Neural crest cell (in vitro differentiated cells): ENCODE measurements at places on chromosomes 5 and 9. TPM values are rescaled to one million over a fixed set of nuclear protein-coding genes. Genes with fewer than 3 reads are reported as not detected.
A peak's percentile ranks its signal among the peaks of the same experiment; 100 is the strongest.

DNA sequence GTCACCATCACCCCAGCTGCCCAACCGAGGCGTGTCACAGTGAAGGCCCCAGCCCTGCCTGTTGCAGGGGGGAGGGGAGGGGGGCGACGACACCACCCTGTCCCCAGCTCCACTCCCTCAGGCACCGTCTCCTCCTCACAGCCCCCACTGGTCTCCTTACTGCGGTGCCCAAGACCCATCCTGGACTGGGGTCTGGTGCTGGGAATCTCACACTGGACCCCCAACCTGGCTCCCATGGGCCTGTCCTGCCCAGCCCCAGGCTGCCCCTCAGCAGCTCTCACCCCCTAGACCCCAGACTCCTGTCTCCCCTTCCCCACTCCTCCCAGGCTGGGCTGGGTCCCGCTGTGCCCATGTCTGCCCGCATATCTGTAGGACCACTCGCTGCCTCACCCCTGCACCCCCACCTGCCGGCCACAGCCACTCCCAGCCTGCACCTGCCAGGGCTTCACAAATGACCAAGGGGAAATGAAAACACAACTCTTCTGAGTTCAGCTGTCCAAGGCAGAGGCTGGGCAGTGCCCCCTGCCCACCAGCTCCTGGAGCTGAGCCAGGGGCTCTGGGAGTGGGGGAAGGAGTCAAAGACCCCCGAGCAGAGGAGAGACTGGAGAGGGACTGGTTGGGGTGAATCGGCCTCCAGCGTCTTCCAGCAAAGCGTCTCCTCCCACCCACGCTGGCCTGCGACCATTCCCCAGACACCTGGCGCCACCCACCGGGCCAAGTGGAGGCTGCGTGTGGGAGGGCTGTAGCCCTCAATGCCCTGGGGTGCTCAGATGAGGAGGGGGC is 32.6 kb upstream of the EGFL7 start:
- H3K4me3 ChIP-seq, result no peak overlapping the region
- peaks cover 11% of the 10 kb centered on the region for H3K4me1 ChIP-seq
- no peaks in the 10 kb centered on the region for H3K27me3 ChIP-seq
- peak; percentile 78 for DNase-seq
- no peak overlapping the region for H3K27ac ChIP-seq

DNA sequence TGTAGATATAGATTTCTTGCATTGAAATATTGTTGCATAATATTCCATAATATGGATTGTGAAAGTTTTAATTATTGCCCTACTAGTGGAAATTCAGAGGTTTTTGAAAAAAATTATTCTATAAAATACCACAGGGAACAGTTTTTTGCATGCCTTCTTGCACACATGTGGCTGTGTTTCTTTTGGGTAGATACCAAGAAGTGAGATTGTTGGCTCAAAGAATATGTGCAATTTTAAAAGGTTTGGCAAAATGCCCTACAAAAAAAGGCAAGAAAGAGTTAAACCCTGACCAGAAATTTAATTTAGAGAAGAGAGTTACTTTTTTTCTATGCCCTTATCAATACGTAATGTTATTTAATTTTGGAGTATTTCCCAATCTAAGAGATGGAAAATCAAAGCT is 270.8 kb upstream of the DAPK1 start:
- no peak for DNase-seq
- no peak overlapping the region for H3K4me3 ChIP-seq
- no peak overlapping the region for H3K27ac ChIP-seq
- H3K4me1 ChIP-seq, result peaks cover 4% of the 10 kb centered on the region

GRCh38 chr5:34694685-34695084 is 38.6 kb downstream of the RAI14 start:
- no peak for DNase-seq
- H3K4me3 ChIP-seq, result no peak overlapping the region
- H3K27ac ChIP-seq, result no peak overlapping the region
- H3K27me3 ChIP-seq, result no peaks in the 10 kb centered on the region
- H3K4me1 ChIP-seq, result peaks cover 20% of the 10 kb centered on the region

PCDHA1 gene
- 0.07 TPM in 1 of 2 replicates, not detected in the other for total RNA-seq

SETD9 gene
- 21.2 and 23.7 TPM in 2 replicates for total RNA-seq

IRX1 gene
- 24.8 and 26.1 TPM in 2 replicates for total RNA-seq

GRCh38 chr9:91908293-91908623 is 41.8 kb downstream of the ROR2 start:
- H3K36me3 ChIP-seq, result no peaks in the 10 kb centered on the region
- no peaks in the 10 kb centered on the region for H3K27me3 ChIP-seq
- no peak overlapping the region for H3K27ac ChIP-seq
- DNase-seq, result no peak
- H3K4me3 ChIP-seq, result no peak overlapping the region

DRD1 gene
- not detected in 2 replicates for total RNA-seq

GRCh38 chr9:37902131-37902530 is 1.8 kb downstream of the SLC25A51 start:
- DNase-seq, result no peak
- H3K27me3 ChIP-seq, result peaks cover 12% of the 10 kb centered on the region
- H3K4me3 ChIP-seq, result peak overlapping the region; percentile 93
- H3K4me1 ChIP-seq, result peaks cover 23% of the 10 kb centered on the region
- peaks cover 4% of the 10 kb centered on the region for H3K36me3 ChIP-seq

OTULINL gene
- 3.4 and 5.3 TPM in 2 replicates for total RNA-seq

GRCh38 chr5:173480896-173481295 is 135.6 kb downstream of the BOD1 start:
- H3K4me3 ChIP-seq, result no peak overlapping the region
- no peaks in the 10 kb centered on the region for H3K36me3 ChIP-seq
- no peak overlapping the region for H3K27ac ChIP-seq
- H3K4me1 ChIP-seq, result no peaks in the 10 kb centered on the region

DNA sequence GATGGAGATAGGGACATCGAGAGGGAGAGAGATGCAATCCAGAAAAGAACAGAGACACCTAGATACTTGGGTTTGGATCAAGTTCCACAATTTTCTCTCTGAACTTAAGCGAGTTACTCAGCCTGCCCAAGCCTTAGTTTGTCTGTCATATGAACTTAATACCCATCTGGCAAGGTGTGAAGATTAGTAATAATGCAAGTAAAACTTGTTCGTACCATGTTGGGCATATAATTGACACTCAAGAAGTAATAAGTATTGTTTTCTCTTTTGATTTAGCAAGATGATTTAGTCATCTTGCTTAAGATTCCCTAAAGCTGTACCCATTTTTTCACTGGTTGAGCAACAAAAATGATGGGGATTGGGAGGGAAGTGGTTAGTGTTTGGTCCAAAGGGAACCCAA is 7.5 kb downstream of the RABGAP1 start:
- H3K27ac ChIP-seq, result no peak overlapping the region
- peaks cover 41% of the 10 kb centered on the region for H3K4me1 ChIP-seq
- no peaks in the 10 kb centered on the region for H3K27me3 ChIP-seq
- no peak for DNase-seq
- no peak overlapping the region for H3K4me3 ChIP-seq

SLCO6A1 gene
- 3.9 and 4.4 TPM in 2 replicates for total RNA-seq

- no peaks in the 10 kb centered on the region for H3K4me1 ChIP-seq
- peaks cover 40% of the 10 kb centered on the region for H3K36me3 ChIP-seq
- no peaks in the 10 kb centered on the region for H3K27me3 ChIP-seq
- no peak overlapping the region for H3K4me3 ChIP-seq
- no peak overlapping the region for H3K27ac ChIP-seq
Measured at GRCh38 chr9:108874058-108874788, 12.2 kb downstream of the ACTL7A start.

PCDHGA10 gene
- 18.4 and 18.5 TPM in 2 replicates for total RNA-seq

DNA sequence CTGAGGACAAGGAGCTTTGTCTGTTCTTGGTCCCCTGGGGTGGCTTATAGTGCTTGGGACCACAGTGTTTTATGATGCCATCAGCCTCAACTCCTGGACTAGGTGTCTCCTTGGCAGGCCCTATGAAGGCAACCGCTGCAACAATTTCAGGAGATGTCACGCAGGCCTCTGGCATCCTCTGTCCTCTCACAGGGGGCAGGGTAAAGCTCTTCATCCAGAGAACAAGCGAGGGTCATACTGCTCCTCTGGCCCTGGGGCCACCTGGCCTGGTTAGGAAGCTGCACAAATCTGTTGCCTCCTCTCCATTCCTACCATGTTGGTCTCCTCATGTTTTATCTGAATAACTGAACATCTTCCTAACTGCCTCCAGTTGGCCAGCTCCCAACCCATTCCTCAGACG is 148.9 kb upstream of the SPEF2 start:
- no peaks in the 10 kb centered on the region for H3K27me3 ChIP-seq
- peaks cover 10% of the 10 kb centered on the region for H3K4me1 ChIP-seq
- H3K27ac ChIP-seq, result no peak overlapping the region
- no peaks in the 10 kb centered on the region for H3K36me3 ChIP-seq
- H3K4me3 ChIP-seq, result no peak overlapping the region

HSD17B3 gene
- not detected in 2 replicates for total RNA-seq

DNA sequence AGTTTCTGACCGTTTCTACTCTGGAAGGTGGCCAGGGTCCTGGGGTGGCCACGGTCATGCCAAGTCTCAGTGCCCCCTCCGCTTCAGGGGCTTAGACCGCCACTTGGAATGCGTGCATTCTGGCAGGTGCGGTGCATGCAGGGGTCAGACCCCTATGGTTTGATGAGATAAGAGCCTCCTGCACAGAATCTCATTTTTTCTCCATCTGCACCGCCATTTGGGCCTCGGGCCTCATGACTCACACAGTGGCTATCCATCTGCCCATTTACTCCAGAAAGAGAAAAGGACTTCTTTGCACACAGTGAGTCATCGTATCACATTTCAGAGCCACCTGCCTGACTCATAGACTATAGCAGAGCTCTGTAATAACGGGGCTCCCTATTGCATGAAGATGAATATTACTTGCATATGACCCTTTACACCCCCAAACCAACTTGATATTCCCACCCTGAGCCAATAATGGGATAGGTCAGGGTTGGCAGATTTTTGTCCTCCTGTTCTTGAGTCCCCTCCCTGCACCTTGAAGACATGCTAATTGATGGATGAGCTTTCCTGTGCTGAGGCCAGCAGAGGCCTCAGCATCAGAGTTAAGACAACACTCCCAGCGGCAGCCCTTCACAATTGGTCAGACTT is 157.4 kb downstream of the NR3C1 start:
- DNase-seq, result no peak
- H3K4me3 ChIP-seq, result no peak overlapping the region
- no peak overlapping the region for H3K27ac ChIP-seq
- H3K27me3 ChIP-seq, result no peaks in the 10 kb centered on the region
- H3K36me3 ChIP-seq, result no peaks in the 10 kb centered on the region

DNA sequence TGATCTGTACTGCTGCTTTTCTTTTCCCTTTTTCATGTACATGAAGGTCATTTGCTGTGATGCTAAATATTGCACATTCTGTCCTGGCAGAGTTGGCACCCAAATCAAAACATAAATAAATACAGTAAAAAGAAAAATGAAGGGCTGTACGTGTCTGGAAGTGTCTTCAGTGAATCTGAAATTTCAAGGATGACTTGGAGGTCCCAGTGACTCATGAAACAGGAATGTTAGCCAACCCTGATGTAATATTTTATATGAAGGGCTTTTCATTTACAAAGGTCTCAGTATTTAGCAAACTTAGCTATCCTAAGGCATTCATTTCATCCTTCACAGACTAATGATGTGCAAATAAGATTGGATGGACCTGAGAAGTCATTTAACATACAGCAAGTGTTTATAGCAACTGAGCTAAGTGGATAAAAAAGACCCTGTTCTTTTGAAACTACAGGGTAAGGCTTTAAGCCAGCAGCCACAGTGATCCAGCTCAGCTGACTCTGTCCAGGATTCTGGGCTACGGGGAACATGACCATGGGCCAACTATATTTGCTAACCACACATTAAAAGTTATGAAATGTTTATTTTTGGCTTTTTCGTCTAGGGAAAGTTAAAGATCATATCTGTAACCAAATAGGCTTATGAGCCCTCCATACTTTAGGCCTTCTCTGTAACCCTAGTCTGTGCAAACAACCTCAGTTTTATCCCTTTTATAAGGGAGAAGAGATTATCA is 104.0 kb upstream of the DMRTA1 start:
- H3K27me3 ChIP-seq, result no peaks in the 10 kb centered on the region
- no peaks in the 10 kb centered on the region for H3K4me1 ChIP-seq
- H3K27ac ChIP-seq, result no peak overlapping the region

- H3K27ac ChIP-seq, result no peak overlapping the region
- no peak overlapping the region for H3K4me3 ChIP-seq
- no peaks in the 10 kb centered on the region for H3K27me3 ChIP-seq
- peaks cover under 1% of the 10 kb centered on the region for H3K4me1 ChIP-seq
- H3K36me3 ChIP-seq, result peaks cover 15% of the 10 kb centered on the region
- no peak for DNase-seq
Measured at GRCh38 chr5:15731699-15732098, 231.7 kb downstream of the FBXL7 start.

- H3K4me3 ChIP-seq, result no peak overlapping the region
- no peak for DNase-seq
- peaks cover 8% of the 10 kb centered on the region for H3K36me3 ChIP-seq
- H3K27me3 ChIP-seq, result no peaks in the 10 kb centered on the region
- no peaks in the 10 kb centered on the region for H3K4me1 ChIP-seq
Measured at GRCh38 chr9:100052375-100052774, 46.4 kb downstream of the ERP44 start.

NR2F1-AS1 gene
- 52.4 and 53.1 TPM in 2 replicates for total RNA-seq
